T47D (cell line): ENCODE measurements at places on chromosomes 4 and X.

DNA sequence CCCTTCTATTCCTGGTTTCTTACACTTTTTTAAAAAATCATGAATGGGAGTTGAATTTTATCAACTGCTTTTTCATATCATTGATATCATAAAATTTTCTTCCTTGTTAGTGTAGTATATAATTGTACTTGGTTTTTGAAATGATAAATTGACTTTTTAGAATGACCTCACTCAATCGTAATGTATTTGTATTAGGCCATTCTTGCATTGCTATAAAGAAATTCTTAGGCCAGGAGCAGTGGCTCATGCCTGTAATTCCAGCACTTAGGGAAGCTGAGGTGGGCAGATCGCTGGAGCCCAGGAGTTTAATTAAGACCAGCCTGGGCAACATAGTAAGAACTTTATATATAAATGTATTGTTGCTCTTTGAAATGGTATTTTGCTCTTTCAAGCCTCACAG lies 6.3 kb downstream of the EXOC1 start:
- DNase-seq: no peak

- DNase-seq: no peak
These were observed 313.3 kb downstream of the PPP3CA start for GRCh38 chr4:101033986-101034385.

GRCh38 chr4:54446581-54446980 lies 211.2 kb upstream of the KIT start:
- no peak for DNase-seq

GRCh38 chrX:10158279-10159144 lies 1.7 kb downstream of the CLCN4 start:
- no peak for DNase-seq

GRCh38 chr4:24489870-24490269 lies 94.5 kb downstream of the DHX15 start:
- no peak for DNase-seq

GRCh38 chr4:44545781-44546180 lies 97.2 kb upstream of the KCTD8 start:
- DNase-seq: no peak

GRCh38 chr4:67874986-67875385 lies 8.8 kb downstream of the TMPRSS11D start:
- DNase-seq: no peak

- DNase-seq: no peak
These were observed 161.4 kb downstream of the RAB28 start for GRCh38 chr4:13322681-13323101.

GRCh38 chr4:71607780-71608677 lies 175.8 kb downstream of the GC start:
- peak; percentile 91 for DNase-seq

GRCh38 chr4:152256996-152257395 lies 278.9 kb downstream of the FBXW7 start:
- DNase-seq: no peak

- DNase-seq: no peak
These were observed 25.1 kb upstream of the TEX13D start for GRCh38 chrX:124307253-124307907.

GRCh38 chr4:87037671-87038334 lies 103.0 kb downstream of the AFF1 start:
- DNase-seq: no peak

- DNase-seq: no peak
These were observed 87.9 kb downstream of the WDFY3 start for GRCh38 chr4:84878546-84878945.

DNA sequence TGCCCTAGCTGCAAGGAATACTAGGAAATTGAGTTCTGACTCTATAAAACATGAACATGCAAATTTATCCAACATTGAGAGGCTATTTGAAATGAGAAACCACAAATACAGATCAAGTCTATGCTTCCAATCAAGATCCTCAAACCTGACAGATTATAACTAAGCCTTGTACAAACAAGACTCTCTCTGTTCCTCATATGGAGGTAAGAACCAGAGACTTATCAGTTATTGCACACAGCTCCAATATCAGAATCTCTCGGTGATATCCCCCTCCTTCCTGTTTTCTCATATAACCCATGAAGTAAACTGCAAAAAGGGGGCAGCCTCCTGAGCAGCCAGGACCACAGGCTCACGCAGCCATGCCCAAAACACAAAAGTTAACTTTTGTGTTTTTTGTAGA lies 36.5 kb downstream of the FBXW7 start:
- DNase-seq: no peak

DNA sequence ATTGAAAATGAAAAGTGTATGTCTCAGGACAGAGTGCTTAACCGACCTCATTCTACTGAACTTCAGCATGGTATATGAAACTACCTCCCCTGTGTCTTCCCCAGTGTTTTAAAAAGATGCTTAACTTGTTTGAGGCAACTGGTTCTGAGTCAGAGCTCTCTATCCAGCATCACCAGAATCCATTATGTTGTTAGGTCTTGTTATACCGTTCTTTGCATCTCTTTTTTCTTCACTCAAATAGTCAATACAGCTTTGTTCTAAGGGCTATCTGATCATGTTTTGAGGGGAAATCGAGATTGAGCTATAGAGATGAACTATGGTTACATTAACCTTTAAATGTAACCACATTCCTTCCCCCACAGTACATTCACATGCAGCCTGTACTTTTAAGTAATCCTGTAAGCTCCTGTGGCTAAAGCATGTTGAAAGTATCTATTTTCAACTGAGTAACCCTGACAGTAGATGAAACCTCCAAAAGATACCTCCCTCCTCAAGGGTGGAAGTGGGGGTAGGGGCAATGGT lies 514.4 kb downstream of the RPA4 start:
- no peak for DNase-seq

DNA sequence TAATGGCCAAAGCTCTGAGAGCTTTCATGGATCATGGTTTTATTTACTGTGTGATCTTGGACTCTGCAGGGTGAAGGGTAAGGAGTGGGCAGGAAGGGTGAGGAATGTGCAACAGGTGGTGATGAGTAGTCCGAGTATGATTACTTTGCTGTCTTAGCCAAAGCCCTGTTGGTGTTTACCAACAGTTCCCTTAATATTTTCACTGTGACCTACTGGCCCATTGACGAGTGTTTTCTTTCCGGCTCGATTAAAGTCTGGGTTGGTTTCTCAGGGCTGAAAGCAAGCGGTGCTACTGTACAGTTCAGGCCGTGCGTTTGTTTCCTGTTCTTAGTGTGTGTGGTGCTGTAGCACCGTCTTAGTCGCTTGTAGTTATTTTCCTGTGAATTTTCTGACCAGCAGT lies 2.6 kb downstream of the ARHGAP24 start:
- DNase-seq: no peak

DNA sequence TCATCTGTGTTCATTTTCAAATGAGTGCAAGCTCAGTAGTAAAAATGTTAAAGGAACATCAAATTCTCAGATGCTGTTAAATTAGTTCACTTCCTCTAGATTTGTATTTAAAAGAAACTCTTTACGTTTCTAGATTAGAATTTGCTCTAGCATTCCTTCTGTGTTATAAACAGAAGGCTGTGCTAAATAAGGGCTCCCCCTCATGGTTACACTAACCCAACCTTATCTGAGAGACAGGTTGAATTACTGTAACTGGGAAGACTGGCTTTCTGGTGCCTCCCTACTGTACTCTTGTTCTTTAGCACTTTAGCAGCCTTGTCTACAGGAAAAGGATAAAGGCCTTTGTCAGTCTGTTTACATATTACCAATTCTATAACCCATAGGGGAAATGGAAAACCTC lies 56.8 kb downstream of the RXFP1 start:
- DNase-seq: peak; percentile 55

- no peak for DNase-seq
These were observed 18.2 kb upstream of the CTBP1 start for GRCh38 chr4:1266881-1267763.

DNA sequence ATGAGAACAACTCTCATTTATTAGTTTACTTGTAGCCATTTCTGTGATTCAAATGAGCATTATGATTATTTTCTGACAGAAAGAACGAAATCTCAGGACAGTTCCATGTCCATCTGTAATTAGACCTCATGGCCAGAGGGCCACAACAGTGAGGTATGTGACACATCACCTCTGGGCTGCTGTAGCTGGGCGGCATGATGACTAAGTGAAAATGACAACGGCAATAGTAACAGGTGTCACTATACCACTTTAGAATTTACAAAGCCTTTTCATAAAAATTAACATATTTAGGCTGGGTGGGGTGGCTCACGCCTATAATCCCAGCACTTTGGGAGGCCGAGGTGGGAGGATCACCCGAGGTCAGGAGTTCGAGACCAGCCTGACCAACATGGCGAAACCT lies 252.6 kb downstream of the CBR4 start:
- no peak for DNase-seq

DNA sequence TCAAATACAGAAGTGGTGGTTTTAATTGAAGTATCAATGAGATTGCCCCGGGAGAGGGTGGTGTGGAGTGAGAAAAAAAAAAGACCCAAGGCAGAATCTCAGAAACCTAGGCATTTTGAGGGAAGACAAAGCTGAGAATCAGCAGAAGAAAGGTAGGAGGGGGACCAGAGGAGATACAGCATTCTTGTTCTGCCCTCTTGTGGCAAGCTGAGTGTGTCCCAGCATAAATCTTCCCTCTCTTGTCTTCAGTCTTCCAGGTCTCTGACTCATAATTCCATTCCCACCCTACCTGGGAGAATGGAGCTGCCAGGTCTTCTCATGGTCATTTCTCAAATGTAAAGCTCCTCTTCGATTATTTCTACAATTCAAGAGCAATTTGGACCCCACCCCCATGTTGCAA lies 32.7 kb upstream of the MAGED1 start:
- peak; percentile 48 for DNase-seq

DNA sequence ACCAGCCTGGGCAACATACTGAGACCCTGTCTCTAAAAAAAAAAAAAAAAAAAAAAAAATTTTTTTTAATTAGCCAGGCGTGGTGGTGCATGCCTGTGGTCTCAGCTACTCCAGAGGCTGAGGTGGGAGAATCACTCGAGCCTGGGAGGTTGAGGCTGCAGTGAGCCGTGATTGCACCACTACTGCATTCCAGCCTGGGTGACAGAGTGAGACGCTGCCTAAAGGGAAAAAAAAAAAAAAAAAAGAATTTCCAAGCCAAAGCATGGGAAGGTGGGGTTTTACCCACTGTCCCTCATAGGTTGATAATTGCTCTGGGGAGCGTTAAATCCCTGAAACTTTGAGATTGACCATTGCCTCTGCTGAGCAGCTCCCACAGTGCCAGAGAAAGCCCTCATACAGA lies 427.5 kb downstream of the BCOR start:
- DNase-seq: no peak

DNA sequence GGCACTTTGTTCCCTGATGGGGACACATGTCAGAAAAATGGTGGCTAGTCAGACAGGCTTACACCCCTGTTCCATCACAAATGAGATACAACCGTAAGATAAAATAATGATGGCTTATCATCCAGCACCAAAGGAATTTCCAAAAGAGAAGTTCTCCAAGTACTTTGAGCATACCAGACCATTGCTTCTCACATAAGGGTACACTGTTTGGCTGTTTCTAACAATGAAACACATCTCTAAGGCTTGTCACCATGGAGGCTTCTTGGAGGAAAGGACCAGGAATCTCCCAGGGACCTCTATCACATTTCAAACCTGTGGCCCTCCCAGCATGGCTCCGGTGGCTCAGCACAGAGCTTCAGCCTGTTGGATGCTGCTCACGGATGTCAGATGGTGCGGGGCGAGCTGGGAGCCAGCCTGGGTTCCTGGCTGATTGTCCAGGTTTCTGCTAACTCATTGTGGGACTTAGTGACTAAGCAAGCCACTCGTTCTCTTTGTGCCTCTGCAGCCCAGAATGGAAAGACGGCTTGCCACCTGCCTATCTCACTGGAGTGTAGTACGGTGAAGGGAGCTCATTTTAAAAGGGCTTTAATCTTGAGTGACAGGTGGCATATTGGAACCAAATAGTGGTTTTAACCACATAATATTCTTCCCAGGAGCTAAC lies 54.5 kb downstream of the FHDC1 start:
- no peak for DNase-seq

GRCh38 chrX:29862126-29862677 lies 353.2 kb upstream of the MAGEB2 start:
- DNase-seq: no peak

GRCh38 chrX:37380256-37380655 lies 31.1 kb downstream of the PRRG1 start:
- peak; percentile 10 for DNase-seq

DNA sequence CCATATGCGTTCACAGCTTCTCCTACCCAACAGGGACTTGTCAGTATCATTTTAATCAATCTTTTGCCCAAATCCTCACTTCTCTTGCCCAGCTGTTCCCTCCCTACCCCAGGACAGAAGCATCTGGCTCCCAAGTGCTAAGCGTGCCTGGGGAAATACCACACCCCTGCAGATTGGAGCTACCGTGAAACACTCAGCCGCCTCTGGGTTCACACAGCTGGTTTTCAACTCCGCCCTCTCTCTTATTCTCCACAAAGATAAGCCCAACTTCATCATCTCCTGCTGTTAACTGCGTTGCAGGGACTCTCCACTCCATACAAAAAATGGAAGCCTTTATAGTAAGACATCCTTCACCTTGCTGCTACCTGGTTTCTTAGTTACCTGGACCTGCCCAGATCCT lies 147.3 kb upstream of the FTHL17 start:
- no peak for DNase-seq

- no peak for DNase-seq
These were observed 529.2 kb downstream of the INPP4B start for GRCh38 chr4:142316913-142317312.

DNA sequence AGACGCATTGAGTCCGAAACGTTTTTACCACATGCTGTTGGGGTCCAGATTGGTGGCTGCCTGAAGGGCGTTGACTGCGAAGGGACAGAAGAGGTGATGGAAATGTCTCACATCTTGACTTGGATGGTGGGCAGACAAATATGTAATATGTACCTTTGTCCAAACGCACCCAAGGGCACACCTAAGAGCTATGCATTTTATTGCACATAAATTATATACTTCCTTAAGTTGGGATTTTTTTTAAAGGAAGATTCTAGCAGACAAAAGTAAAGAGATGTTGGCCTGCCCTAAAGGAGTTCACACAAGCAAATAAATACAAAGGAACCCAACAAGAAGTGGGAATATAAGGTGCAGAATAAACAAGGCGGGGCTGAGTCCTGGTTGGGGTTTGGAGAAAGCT lies 91.1 kb upstream of the TBL1X start:
- DNase-seq: no peak

DNA sequence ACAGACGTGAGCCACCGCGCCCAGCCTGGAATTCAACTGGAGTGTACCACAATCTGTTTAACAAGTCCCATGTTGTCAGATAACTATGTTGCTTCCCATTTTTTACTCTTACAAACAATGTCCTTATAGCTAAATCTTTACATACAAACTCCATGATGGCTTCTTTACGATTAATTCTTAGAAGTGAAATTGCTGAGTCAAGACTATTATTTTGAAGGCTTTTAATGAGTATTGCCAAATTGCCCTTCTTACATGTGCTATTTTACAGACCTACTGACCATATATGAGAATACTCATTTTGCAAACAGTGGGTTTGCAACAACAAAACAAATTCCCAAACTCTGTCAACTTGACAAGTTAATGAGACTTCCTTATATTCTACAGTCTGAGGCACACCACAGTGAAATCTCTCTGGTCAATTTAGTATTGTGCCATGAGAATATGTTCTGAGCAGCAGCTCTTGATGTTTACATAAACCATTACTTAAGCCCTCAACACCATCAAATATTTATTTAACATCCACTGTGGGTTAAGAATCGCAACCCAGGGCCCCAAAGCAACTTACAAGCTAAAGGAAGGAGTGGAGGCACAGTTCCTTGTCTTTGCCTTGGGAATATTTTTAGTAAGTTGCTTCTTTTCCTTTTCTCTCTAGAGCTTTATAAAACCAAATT lies 128.5 kb downstream of the SPRY1 start:
- peak; percentile 83 for DNase-seq
